ENCODE measurements at places on chromosomes 11 and 22.
A peak's percentile ranks its signal among the peaks of the same experiment; 100 is the strongest.

DNA sequence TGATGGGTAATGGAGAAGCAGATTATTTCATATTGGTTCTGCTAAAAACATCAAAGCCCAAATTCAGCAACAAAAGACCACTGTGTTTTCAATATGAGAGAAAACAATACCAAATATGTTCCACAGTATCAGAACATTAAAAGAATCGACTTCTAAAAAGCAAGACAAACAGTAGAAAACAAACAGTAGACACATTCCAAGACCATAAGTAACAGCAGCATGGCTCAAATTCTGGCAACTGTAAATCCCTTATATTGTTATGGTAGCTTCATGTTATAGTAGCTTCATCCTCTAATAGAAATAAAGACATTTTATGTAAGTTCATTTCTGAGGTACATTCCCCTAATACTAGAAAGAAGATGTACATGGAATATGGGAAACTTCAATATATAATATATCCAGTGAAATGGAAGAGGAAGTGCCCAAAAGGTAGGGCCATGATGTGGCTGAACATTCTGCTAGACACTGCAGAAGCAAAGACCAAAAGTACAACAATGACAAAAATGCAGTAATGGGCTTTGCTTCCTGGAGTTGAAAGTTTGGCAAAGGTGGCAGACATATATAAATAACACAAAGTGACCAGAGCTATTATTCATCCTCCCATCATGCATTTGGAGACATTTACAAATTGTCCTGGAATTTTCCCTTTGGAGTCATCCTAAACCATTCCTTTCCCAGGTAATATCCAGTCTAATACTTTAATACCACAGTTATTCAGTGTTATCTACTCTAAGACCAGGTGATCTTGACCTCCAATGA, 299.9 kb downstream of the DCDC1 start:
- no peak for DNase-seq

DNA sequence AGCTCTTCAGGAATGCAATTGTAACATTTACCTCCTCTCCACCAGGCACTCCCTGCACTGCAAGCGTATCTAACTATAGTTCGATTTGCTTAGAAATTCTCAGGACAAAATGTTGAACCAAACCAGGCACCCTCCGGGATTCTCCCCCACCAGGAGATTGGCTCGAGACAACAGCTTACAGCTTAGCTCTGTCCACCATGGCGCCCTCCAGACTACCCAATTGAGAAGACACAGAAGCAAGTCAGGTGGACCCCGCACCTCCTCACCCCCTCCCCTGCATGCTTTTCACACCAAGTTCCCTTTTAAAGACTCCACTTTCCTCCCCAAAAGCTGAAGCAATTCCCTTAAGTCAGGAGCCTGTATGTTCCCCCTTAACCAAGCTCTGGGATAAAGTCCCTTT, 34.7 kb upstream of the RFPL3 start:
- no peak for DNase-seq

GRCh38 chr11:66267379-66268243, 828 bp upstream of the RAB1B start:
- peak; percentile 94 for DNase-seq

DNA sequence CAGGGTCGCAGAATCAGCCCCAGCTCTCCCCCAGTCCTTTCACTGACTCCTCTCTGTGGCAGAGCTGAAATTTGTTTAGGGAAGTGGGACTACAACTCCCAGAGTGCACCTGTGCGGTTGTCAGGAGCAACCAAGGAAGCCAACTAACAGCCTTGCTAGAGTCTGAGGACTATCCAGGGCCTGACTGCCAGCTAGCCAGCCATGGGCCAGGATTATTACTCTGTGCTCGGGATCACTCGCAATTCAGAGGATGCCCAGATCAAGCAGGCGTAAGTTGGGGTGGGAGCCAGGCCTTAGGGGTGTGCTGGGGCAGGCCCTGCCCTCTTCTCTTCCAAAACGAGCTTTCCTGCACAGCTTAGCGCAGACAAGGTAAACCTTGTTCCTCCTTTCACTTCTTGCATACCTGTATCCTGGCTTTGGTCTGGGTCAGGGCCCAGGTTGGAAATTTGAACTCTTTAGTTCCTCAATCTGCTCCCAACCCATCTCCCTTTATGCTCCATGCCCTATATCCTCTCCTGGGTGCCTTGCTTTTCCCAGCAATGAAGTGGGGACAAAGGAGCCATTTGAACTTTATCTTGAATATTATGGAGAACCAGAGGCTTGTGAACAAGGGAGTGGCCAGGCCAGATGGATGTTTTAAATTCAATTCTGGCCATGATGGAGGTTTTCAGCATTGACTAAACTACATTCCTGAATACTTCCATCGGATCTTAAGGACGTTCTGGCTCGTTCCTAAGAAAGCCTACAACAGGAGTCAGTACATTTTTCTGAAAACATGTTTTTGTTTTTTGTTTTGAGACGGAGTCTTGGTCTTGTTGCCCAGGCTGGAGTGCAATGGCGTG, at the start of gene DNAJB13:
Gene DNAJB13 (plus strand): TSS at position 158 of the 842 bp plus-strand sequence. CDS start 44 bp downstream, at position 202.
- DNase-seq = no peak

DNA sequence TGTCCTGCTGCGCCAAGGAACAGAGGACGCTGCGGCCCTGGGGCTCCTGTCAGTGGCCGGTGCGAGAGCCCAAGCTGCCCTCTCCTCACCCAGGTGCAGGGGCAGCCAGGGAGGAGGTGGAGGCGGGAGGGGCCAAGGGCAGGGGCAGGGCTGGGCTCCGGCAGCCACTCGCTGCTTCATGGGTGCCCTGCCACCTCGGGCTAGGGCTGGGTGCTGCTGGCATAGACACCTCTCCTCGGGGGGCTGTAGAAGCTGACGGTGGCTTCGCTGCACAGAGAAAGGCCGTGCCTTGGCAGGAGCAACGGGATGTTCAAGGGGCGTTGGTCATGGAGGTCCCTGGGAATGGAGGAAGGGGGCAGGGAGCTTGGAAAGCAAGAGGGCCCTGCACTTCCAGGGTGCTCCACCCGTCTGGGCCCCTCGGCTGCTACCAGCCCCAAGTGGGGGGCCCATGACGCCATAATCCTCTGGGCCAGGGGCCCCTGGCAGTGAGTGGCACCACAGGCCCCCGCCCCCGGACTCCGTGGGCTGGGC, 1.6 kb upstream of the TBX1 start:
- DNase-seq = no peak

GRCh38 chr11:70296681-70297080, 26.2 kb downstream of the PPFIA1 start:
- no peak for DNase-seq

GRCh38 chr22:29689206-29689879, 30.5 kb upstream of the CABP7 start:
- no peak for DNase-seq

All from stimulated activated naive CD8-positive, alpha-beta T cell treated with anti-CD3 and anti-CD28 coated beads, Interleukin-15, Interleukin-2, amounts not matched to agents 100 U/mL and 50 U/mL, for 24 hours (primary cell).